Left ventricle myocardium superior (tissue), 1 donor: ENCODE measurements at places on chromosomes 5 and 9. TPM values are rescaled to one million over a fixed set of nuclear protein-coding genes. Genes with fewer than 3 reads are reported as not detected.

Gene PLGRKT
- total RNA-seq = 41.6 TPM

Gene NHP2
- 74.5 TPM for total RNA-seq

Gene ADGRV1
- total RNA-seq = not detected

Gene ADAMTSL1
- 0.97 TPM for total RNA-seq

- DNase-seq = peak; percentile 86
Observed at GRCh38 chr9:129482521-129483414, 138.1 kb downstream of the C9orf50 start.

GRCh38 chr9:109894921-109895758, 115.1 kb downstream of the PALM2AKAP2 start:
- DNase-seq = no peak

GRCh38 chr9:13095056-13095455, 184.4 kb downstream of the MPDZ start:
- DNase-seq = no peak

DNA sequence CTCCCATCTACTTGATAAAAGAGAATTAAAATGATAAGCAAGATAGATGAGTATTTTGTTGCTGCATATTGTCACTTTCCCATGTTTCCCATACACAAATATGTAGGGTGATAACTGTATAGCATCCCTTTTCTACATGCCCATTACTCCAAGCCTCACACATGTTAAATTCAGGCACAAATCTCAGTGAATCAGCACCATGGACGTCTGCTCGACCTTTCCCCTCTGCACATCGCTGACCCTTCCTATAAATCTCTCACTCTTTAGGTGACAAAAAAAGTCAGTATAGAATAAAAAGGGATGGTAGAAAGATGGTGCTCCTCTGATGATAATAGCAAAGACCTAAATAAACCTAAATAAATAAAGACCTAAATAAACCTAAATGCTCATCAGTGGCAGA, 1097.7 kb upstream of the C9orf72 start:
- no peak for DNase-seq

DNA sequence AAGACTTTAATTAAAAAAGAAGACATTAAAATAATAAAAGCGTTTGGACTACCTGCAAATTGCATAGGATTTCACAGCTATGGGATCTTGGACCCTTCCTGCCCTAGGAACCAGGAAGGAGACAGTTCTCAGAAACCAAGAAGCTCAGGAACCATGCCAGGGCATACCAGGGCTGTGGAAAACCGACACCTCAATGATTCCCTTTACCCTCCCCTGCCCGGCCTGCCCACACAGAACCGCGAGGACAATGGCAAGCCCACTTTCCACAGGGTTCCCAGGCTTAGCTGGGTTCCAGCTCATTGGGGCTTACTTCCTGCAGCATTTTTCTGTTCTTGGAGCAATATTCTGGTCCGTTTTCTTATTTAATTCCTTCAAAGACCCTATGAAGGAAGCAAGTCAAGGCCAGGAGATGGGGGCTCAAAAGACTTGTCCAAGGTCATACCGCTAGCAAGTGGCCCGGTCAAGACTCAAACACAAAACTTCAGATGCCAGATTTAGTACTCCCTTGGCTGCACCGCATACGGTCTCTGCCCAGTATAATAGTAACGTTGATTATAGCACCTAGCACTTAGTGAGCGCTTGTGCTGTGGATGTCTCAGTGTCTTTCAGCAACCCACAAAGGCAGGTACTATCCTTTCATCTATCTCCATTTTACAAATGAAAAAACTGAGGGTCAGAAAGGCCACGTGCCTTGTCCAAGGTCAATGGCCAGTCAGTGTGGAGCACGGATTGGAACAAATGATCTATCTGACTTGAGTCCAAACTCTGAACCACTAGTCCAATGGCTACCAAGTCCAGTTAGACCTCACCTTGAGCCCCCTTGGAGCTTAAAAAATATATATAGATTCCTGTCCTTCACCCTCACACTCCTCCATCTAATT, 6.8 kb downstream of the FAT2 start:
- DNase-seq = no peak

DNA sequence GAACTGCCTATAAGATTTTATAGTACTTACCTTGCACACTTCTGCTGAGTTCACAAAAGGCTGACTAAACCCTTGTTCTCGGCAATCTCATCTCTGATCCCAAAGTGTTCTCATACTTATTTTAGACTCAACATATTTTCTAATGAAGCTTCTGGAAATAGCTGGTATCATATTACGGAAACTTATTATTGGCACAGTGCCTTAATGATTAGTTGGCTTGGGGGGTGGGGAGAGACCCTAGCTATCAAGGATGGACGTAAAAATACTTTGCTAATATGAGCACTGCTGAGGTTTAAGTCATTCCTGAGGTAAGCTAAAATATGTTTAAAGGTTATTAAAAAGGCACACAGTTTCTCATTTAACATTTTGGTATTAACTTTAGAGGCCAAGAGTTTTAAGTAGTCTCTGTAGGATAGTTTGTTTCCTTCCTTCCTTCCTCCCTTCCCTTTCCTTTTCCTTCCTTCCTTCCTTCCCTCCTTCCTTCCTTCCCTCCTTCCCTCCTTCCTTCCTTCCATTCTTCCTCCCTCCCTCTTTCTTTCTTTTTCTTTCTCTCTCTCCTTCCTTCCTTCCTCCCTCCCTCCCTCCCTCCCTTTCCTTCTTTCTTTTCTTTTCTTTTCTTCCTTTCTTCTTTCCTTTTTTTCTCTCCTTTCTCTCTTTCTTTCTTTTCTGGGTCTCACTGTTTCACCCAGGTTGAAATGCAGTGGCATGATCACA, 31.5 kb downstream of the ZSWIM6 start:
- no peak for DNase-seq

DNA sequence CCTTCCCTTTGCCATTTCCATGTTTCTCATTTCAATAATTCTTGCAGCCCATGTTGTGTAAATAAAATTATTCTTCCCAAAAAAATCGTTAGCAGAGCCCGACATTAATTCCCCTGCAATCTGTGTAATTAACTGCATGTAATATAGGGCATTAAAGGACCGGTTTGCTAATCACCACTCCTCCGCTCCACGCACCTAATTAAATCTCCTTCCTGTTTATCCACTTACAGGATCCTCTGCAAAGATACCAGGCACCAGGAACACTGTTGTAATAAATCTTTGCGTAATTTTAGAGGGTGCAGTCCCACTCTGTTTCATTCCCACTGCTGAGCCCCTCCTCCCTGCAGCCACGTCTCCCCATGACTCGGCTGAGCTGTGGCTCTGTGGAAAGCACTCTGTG, 105.0 kb upstream of the PPP1R26 start:
- DNase-seq = no peak

DNA sequence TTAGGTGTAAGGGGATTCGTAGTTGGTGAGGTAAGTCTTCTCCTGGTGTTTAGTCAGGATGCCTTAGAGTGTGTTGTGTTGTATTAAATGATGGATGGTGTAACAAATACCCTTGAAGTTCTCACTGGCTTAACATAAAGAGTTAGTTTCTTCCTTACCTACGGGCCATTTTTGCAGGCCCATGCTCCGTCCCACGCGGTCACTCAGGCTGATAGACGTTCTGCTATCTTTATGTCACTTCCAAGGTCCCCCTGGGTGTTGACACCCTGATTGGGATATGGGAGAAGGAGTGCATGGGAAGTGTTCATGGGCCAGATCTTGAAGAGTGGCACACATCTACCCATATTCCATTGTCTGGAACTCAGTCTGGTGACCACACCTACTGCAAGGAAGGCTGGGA, 214.0 kb downstream of the MAST4 start:
- no peak for DNase-seq

GRCh38 chr9:124411514-124412227, 3.6 kb downstream of the PSMB7 start:
- no peak for DNase-seq

DNA sequence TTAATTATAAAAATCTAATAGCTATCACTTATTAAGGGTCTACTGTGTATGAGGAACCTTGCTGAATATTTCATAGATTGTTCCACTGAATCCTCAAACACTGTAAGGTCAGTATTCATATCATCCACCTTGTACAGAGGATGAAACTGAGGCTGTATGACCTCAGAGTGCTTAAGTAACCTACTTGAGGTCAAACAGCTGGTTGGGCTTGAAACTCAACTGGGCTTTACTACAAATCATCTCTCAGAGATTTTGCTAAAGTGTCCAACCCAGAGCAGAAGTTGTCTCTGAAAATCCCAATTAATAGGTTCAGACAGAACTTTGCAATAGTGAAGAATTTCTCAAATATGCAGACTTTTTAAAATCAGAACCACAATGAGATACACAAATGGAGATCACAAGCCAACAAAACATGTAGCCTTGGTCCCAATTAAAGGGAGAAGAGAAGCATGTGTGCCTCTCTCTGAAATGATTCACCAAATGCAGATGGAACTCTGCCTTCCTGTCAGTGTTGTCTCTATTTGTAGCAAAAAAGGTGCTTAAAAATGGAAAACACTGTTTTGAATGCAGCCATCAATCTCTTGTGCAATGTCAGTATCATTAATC, 131.4 kb downstream of the FAM114A2 start:
- DNase-seq = no peak

DNA sequence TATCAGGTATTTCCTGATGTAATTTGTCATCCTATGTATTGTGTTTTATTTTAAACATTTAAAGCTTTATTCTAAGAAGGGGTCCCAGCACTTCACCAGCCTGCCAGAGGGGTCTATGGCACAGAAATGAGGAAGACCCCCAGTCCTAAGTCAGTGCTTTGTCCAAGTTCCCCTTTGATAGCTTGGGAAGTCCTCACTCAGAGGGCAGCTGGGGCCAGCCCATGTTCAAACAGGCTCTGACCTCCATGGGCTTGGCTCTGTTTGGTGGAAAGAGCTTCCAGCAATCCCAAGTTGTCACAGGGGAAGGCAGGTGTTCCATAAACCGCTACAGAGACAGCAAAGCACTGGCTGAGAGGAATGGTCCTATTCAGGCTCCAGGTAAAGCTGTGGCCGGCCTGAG, 26.6 kb upstream of the AKNA start:
- DNase-seq = no peak

DNA sequence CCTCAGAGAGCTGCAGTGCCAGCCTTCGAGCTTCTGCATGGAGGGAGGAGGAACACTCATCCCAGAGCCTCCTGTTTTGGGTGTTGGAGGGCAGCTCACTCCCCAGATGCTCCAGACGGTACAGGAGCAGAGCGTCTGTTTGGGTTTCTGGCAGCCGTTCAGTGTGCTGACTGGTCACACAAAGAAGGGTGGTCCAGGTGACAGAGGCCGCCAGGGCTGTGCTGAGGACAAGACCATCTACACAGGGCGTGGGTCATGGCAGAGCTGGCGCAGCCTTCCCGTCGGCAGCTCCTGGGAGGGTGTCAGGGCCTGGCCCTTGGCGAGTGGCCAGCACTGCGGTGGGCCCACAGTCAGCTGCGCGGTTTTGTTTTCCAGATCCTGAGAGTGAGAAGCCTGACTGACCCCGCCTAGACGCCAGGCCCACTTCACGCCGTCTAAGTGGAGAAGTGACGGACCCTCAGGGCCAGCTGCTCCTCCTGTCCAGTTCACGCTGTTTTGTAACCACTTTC, 131.4 kb upstream of the FAM120A start:
- no peak for DNase-seq

DNA sequence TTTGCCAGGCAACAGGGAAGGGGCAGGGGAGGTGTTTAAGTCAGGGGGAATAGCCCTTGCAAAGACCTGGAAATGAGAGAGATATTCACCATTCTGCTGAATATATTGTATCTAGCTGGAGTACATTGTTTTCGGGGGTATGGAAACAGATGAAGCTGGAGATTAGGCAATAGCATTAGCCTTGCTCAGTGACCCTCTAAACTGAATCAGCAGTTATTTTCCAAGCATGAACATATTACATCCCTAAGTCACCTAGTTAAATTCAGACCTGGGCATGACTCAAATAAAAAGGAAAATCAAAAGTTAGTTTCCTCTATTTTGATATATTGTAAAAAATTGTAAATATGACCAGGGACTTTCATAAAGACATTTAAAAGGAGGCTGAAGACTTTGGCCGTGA, 544.6 kb upstream of the TRPC7 start:
- DNase-seq = no peak

DNA sequence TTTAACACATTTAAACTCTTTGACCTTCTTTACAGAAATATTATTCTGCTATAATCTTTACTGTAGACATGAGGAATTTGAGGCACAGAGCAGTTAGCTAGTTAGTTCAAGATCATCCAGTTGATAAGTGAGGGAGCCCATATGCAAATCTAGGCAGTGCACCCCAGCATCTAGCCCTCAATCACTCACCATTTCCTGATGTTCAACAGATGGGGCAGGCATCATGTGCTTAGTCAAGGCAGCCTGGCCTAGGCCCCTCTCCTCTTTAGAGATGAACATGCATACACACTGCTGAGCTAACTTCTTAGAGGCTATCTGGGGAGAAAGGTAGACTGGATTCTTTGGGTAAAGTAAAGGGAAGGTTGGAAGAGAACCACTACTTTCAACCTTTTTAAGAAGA, 206.8 kb upstream of the SLC24A2 start:
- no peak for DNase-seq

GRCh38 chr5:116573279-116573701, 1.3 kb downstream of the SEMA6A start:
- peak; percentile 58 for DNase-seq

GRCh38 chr5:6557807-6558575, 74.9 kb downstream of the NSUN2 start:
- DNase-seq = no peak

DNA sequence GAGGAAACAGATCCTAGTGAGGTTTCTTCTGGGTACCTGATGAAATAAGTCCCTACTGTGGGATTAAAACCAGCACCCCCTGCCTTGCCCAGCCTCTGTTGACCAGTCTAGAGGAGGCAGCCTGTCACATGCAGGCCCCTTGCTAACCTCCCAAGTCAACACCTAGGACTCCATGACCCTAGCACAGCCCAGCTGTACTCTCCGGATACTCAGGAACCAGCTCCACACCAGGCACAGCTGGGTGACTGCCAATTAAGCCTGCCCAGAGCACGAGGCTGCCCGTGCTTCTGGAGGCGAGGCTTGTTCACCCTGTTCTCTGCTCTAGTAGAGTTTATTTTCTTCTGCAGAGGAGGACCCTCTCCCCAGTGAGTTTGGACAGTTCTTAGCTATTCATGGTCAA, 92.5 kb downstream of the SNX24 start:
- peak; percentile 76 for DNase-seq

DNA sequence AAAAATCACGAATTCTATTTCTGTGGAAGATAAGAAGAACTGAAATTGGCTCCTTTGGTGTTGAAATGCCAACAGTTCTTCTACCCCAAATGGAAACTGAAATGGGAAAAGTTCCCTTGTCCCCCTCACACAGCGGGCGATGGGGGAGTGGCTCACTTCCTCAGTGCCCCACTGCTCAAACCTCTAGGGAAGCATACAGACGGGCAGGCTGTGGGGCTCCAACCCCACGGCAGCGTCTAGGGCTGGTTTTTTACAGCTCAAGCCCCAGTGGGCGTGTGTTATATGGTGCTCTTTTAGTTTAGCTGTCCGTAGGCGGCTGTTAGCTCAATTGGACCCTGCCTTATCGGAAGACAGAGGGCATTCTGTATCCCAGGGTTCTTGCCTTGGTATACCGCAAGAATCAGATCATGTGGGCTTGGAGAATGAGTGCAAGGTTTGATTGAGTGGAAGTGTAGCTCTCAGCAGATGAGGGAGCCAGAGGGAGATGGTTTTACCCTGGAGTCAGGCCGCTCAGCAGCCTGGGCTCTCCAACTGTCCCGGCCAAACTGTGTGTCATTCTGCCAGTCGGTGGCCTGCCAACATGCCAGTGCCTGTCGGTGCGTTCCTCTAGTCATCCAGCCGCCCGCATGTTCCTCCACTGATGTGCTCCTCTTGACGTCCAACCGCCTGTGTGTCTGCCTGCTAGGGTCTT, 166.3 kb upstream of the ZNF608 start:
- peak; percentile 52 for DNase-seq
